CD4-positive, alpha-beta T cell treated with Interleukin-17A for 1 hour (primary cell): ENCODE measurements at places on chromosomes 3 and 15.

DNA sequence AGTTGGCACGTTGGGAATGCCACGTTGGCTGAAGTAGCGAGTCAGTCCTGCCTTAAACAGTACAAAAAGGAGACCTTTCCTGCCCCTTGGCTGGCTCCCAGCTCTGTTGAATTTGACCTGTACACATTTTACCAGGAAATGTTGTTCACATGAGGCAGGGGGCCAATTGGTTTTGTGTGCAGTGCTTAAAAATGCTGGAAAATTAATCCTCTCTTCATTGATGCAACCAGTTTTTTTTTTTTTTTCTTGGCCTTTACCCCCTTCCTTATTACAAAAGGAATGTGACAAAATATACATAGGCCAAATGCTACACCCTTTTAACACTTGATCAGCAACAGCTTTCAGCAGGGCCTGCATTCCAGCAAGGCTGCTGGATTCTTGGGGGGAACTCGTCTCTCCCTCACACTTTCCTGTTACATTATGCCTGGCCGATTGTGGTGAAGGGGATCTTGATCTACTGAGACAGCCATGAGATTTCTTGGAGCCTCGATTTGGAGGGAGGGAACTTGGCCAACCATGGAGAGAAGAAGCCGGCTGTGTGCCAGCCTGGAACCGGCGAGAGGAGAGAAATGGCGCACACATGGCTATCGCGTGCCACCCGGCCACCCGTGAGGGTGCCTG lies 93.1 kb downstream of the DNASE1L3 start:
- no peak for DNase-seq

GRCh38 chr3:179265092-179265491 lies 14.2 kb upstream of the KCNMB3 start:
- no peak for DNase-seq

GRCh38 chr3:126889276-126890201 lies 93.4 kb upstream of the PLXNA1 start:
- DNase-seq = no peak

GRCh38 chr15:68999091-68999490 lies 15.4 kb upstream of the NOX5 start:
- no peak for DNase-seq

DNA sequence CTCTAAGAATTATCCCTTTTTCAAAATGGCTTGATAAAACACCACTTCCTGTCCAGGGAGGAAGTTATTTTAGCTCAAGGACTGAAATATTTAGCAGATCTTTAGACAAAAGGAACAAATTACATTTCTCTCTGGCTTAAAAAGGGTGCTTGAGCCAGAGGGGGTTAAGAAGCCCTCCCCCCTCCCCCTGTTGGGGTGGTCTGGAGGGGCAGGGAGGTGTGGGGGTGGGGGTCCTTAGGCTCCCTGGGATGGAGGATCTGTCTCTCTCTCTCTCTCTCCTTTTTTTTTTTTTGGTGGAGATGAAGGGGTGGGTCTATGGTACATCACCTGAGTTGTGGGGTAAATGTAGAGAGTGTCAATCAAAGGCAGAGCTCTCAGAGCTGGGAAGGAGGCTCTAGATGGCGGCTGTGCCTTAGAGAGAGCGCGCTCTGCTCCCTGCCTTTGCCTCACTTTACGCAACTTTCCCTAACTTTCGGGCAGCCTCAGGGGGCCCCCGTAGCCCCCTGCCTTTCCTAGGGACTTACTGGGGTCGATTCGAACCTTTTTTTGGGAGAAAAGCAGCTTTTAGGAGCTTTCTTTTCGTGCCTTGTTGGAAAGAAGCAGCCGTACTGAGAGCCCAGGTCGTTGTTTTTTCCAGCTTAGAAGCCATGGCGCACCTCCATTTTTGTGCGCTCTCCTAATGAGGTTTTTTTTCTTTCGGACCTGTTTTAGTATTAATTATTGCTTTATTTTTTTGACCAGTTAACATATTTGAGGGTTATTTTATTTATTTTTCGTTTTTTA lies at the start of gene CHD2:
Gene CHD2, plus strand, starts transcription at position 377 of the 783 bp plus-strand sequence. CDS start 914 bp downstream, outside the sequence.
- DNase-seq = peak; percentile 88
